ENCODE measurements at places on chromosomes 7 and 10.

GRCh38 chr7:90708841-90709317, 112.8 kb downstream of the CDK14 start:
- DNase-seq, result no peak

DNA sequence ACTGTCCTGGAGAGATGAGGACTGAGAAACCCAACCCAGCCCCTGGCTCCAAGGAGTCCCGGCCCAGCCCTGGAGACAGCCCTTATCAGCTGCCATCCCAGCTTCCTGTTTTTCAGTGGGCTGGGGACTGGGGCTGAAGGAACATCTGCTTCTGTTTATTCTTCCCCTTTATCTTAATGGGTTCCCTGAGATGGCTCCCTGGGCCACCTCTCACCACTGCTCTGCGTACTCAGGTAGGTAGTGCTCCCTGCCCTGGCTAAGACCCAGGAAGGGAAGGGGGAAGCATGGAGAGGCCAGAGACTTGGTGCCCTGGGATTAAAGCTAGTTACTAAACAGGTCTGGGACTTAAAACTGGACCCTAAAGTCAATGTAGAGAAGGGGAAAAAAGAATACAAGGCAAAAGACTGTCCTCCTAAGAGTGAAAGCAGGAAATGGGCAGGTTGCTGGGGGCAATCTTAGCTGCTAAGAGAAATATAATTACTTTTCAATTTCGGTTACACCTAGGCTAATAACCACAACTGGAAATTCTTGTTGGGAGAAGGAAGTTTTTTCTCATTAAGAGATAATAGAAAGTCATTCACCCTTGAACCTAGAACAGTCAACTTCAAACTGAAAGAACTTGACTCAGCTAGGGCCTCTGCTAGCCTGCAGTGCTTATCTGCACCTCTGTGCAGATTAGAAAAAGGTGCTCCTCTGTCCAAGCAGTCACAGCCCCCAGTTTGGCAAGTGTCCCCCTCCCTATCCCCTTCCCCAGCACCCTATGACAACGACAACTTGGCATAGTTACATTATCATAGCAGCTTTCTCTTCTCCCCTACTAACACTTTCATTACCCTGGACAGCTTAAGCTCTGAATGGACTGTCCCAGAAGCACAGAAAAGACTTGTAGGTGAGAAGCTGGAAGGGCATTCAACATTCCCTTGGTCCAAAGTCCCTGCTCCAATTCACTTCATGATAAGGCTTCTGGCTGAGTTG, 65.6 kb upstream of the KDM7A start:
- DNase-seq, result no peak

- DNase-seq, result no peak
Observed at GRCh38 chr10:21813946-21814345, 189.6 kb downstream of the DNAJC1 start.

DNA sequence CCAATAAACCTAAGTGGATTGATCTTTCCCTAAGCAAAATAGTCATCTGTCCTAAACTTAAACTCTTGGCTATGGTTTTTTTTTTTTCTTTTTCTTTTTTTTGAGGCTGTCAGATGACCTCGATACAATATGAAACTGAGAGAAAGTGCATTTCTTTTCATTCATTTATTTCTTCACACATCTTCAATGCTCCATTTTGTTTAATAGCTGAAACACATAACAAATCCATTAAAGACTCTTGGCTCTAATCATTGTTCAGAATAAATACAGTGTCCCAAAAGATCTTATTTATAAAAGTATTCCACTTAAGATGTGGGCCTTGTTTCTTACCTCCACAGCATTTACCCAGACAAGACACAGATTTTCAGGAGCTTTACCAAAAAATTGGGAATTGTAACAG, 195.5 kb downstream of the TRIL start:
- DNase-seq, result no peak

DNA sequence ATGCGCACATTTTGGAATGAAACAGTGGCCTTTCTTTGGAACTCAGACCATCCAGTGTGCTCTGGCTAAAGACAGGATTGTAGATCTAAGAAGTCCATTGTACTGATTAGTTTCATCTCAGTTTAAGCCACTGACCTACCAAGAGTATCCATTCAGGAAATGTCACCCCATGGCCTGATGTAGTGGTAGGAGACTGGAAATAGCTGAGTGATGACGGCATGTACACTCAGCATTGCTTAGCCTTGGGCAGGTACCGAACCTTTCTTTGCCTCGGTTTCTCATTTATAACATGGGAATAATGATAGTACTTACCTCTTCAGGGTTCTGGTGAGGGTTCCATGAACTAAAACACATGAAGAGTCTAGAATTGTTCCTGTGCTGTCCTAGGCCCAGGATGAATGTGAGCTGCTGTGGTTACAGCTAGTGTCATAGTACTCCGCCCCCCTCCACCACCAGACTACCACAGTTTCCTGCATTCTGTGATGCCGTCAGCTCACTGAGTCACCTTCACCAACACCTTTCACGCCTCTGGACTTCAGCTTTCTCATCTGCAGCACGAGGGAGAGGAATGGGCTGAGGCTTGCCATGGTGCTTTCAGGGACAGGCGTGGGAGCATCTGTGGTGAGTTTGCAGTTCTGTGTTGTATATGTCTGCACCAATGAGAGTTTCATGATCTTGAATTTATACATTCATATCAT, 484.0 kb upstream of the GALNT17 start:
- peak; percentile 44 for DNase-seq

GRCh38 chr10:24900888-24901685, 51.3 kb downstream of the PRTFDC1 start:
- no peak for DNase-seq

GRCh38 chr10:120318862-120319261, 138.2 kb upstream of the PLPP4 start:
- DNase-seq, result no peak

DNA sequence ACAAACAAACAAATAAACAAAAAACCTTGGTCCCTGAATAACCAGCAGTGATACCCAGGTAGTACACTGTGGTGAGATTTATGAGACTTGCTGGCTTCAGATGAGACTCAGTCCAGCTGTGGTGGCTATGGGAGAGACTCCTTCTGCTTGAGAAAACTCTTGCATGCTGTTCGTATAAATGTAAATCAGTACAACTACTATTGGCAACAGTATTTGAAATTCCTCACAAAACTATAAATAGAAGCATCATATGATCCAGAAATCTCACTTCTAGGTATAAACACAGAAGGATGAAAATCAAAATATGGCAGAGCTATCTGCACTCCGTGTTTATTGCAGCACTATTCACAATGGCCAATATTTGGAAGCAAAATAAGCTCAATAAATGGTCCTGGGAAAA, 692.1 kb downstream of the PCDH15 start:
- DNase-seq, result no peak

DNA sequence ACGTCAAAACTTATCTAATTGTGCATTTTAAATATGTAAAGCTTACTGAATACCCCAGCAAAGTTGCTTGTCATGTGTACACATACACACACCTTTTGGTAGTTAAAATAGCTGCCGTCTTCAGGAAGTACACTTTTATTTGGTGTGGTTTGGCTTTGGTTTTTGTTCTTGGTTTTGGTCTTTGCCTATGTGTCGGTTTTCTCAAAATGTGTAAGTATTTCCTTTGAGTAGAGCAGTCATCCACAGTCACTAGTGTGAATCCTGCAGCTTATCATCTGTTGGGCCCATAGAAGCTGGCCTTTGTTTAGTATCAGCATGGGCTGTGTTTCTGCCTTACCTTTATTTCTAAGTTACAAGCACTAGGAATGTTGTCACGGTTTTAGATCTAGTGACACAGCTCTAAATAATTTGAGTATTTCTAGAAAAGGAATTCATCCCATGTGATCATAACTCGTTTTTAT, 35.3 kb downstream of the NET1 start:
- DNase-seq, result no peak

- no peak for DNase-seq
Observed at GRCh38 chr10:63711867-63712716, 190.9 kb downstream of the REEP3 start.

- peak; percentile 24 for DNase-seq
Observed at GRCh38 chr10:74824900-74825370, 1.5 kb upstream of the KAT6B start.

- no peak for DNase-seq
Observed at GRCh38 chr7:154857728-154858681, 144.9 kb downstream of the PAXIP1 start.

- DNase-seq, result no peak
Observed at GRCh38 chr7:6198689-6199595, 73.5 kb downstream of the CYTH3 start.
